Esophagus squamous epithelium (tissue), 5 donors: ENCODE measurements at places on chromosomes 4 and X.

- DNase-seq = no peak
These were observed 58.2 kb upstream of the DKK2 start for GRCh38 chr4:107094332-107094731.

- DNase-seq = no peak
These were observed 45.1 kb downstream of the STX18 start for GRCh38 chr4:4496592-4497372.

- no peak for DNase-seq
These were observed 53.0 kb upstream of the DAPP1 start for GRCh38 chr4:99763635-99764101.

- no peak for DNase-seq
These were observed 21.8 kb upstream of the AGA start for GRCh38 chr4:177464026-177464425.

- no peak for DNase-seq
These were observed 61.3 kb upstream of the MAGEB10 start for GRCh38 chrX:27746516-27746915.

DNA sequence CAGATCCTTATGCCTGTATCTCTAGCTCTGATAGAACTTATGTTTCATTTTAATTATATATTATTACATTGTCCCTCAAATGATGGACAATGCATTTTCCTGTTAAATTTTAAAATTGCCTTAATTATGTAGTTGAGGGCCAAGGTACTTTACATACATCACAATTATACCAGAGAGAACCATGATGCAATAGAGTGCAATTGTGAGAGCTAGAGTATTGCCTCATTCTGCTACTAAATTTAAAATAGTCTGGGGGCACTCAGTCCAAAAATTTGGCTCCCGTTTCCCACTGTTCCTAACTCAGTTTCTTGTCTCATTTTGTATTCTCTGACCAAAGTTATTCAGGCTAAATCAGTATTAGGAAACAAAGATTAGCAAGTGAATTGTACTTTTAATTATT, 378.5 kb upstream of the ZFP42 start:
- no peak for DNase-seq

DNA sequence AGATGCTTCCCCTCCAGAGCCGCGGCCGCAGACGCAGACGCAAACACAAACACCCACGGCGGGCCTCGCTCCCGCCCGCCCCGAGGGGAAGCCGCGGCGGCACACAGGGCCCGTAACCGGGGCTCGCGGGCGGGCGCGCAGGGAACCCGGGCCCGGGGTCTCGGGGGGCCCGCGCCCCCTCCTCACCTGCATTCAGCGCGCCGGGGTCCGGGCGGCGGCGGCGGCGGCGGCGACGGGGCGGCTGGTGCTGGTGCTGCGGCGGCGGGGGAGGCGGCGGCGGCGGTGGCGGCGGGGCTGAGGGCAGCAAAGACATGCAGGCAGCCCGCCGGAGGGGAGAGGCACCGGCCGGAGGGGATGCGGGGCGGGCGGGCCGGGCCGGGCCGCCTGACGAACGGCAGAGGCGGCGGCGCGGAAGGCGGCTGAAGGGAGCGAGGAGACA, 255 bp upstream of the CNOT6L start:
- DNase-seq = no peak

DNA sequence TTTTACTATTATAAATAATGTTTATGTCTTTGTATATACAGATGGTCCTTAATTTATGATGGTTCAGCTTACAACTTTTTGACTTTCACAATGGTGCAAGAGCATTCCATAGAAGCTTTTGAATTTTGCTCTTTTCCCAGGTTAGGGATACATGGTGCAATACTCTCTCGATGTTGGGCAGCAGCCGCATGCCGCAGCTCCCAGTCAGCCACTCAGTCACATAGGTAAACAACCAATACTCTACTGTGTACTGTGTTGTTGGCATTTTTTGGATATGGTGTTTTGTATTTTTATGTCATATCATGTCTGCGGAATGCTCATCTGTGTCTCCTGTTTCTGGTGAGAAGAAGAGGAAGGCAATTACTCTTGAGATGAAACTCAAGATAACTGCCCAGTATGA, 258.0 kb upstream of the ETNPPL start:
- DNase-seq = no peak

GRCh38 chrX:25531096-25531495, 515.3 kb upstream of the ARX start:
- DNase-seq = no peak

- no peak for DNase-seq
These were observed 116.8 kb upstream of the UGT8 start for GRCh38 chr4:114481856-114482255.

DNA sequence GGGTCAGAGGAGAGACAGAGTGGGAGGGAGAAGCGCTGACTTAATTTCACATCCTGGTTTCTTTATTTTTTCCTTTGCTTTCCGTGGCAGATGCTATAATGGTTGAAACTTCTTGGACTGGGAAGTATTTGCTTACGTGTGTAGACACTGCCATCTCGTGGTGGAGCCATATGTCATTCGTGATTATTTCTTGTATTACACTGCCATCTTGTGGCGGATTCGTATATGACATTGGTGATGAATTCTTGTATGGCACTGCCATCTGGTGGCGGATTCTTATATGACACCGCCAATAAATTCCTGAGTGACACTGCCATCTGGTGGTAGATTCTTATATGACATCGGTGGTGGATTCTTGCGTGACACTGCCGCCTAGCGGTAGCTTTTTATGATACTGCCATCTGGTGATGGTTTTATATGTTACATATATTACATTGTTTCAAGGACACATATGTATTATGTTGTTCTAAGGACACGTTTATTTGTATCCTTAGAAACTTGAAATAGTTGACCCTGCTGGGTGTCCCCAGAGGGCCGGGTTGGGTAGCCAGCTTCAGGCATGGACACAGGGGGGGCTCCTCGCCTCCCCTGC, 37.3 kb upstream of the CLCN4 start:
- peak; percentile 46 for DNase-seq

DNA sequence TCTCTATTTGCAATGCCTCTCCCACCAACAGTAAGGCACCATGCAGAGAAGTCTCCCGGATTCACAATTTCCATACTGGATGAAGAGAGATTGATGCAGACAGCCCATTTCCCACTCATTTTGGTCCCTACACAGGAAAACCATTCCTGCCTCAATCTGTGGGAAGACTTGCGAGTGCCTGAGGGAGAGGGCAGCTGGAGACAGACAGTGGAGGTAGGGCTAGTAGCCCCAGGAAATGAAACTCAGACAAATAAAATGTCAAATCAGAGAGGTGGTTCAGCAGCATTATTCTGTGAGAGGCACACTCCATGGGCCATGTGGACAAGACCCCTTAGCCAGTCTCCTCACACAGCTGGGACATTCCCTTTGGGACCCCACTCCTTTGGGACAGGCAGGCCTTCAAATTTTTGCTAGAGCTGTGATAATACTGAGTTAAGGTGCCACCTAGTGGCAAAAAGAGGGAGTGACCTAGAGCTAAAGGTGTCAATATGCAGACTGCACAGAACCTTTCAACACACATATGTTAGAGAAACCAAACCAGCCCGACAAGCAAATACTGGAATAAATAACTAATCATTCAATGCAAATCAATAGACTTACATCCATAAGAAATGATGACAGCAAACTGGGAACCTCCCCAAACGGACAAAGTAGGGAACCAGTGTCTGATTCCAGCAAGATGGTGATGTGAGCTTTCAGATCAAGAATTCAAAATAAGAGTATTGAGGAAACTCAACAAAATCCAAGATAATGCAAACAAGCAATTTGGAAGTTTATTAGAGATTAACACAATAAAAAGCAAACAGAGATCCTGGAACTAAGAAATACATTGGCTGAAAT, 1865.3 kb upstream of the AGA start:
- no peak for DNase-seq

GRCh38 chrX:65879977-65880799, 159.7 kb downstream of the VSIG4 start:
- DNase-seq = no peak

DNA sequence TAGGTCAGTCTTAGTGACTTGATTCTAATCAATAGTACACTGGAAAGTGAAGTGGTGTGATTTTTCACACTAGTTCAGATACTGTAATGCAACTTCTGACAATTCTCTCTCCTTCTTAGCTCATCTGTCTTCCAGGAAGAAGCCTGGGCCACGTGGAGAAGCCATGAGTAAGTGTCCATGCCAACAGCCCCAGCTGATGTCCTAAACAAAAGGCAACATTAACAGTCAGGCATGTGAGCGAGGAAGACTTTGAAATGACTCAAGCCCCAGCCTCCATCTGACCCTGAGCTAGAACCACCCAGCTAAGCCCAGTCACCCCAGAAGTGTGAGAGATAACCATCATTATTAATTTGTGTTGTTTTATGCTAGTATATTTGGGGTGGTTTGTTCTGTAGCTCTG, 115.7 kb upstream of the MAGEB16 start:
- DNase-seq = no peak

- no peak for DNase-seq
These were observed 47.2 kb upstream of the TFDP3 start for GRCh38 chrX:133265331-133265730.
